ENCODE measurements at places on chromosomes 1 and 21.

DNA sequence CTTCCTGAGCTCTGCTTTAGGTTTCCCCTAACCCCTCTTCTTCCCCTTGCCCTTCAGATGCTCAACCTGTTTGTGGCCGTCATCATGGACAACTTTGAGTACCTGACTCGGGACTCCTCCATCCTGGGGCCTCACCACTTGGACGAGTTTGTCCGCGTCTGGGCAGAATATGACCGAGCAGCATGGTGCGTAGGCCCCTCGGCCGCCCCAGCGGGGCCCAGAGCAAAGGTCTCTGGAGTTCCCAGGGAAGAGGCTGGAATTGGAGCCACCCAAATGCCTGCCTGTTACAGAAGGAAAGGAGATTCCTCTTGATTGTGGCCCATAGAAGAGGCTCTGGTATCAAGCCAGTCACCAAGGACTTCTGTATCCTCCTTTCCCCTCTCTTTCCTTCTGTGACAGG is 285.5 kb downstream of the ZNF648 start:
- DNase-seq = no peak

DNA sequence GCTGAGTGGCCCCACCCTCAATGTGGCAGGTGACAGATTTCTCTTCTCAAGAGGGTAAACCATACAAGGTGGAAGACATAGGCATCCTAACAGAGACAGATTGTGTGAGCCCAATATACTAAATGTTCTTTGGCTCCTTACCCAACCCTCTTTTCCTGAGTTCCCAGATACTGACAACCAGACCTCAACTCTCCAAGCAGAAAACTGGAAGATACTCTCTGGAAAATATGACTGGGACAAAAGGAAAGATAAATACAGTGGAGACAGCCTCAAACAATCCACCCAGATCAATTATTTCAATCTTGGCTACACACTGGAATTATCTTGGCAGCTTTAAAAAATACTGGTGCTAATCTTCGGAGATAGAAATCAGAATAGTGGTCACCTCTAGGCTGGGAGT is 6.5 kb downstream of the EVI5 start:
- DNase-seq = no peak

- DNase-seq = no peak
Measured at GRCh38 chr1:197659171-197659570, 116.1 kb downstream of the DENND1B start.

- DNase-seq = no peak
Measured at GRCh38 chr21:28393279-28393678, 599.4 kb downstream of the LTN1 start.

GRCh38 chr1:242412921-242413320 is 111.6 kb downstream of the PLD5 start:
- DNase-seq = no peak

- no peak for DNase-seq
Measured at GRCh38 chr1:110235181-110235833, 25.2 kb downstream of the KCNC4 start.

DNA sequence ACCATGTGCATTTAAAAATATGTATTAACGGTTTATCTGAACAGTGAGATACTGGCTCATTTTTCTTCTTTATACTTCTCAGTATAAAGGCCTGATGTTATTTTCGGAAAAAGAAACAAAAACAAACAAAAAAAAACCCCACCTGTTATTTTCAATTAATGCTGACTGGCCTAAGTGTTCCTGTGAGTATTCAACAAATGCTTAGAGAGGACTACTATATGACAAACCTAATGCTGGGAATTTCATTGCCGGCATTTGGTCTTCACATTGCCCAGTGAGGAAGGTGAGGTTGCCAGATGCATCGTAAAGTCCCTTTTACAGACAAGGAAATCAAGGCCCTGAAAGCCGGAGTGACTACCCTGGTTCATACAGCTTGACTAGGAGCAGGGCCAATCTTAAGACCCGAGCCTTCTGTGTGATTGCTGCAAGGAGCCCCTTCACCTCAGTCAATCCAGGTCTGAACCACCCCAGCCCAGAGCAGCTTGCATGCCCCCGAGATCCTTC is 599 bp downstream of the MRPL24 start:
- no peak for DNase-seq

DNA sequence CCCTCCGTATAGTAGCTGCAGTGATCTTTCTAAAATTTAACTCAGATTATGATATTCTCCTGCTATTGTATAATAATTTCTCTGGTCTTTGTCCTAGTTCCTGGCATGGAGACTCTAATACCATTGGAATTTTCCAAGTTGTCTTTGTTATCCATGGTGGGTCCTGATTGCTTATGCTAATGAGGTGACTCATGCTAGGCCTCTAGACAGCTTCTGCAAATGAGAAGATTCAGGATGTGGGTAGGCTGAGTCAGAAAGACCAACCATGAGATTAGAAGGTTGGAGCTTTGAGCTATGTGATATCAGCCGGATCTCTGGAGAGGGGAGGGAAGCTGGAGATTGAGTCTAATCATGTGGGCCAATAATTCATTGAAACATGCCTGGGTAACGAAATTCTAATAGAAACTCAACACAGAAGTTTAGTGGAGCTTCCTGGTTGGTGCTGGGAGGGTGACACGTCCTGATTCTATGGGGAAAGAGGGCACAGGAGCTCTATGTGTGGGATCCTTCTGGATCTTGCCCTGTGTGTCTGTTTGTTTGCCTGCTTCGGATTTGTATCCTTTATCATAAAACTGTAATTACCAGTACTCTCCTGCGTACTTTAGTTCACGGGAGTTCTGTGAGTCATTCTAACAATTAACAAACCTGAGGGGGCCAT is 73.2 kb upstream of the CNIH3 start:
- peak; percentile 100 for DNase-seq

DNA sequence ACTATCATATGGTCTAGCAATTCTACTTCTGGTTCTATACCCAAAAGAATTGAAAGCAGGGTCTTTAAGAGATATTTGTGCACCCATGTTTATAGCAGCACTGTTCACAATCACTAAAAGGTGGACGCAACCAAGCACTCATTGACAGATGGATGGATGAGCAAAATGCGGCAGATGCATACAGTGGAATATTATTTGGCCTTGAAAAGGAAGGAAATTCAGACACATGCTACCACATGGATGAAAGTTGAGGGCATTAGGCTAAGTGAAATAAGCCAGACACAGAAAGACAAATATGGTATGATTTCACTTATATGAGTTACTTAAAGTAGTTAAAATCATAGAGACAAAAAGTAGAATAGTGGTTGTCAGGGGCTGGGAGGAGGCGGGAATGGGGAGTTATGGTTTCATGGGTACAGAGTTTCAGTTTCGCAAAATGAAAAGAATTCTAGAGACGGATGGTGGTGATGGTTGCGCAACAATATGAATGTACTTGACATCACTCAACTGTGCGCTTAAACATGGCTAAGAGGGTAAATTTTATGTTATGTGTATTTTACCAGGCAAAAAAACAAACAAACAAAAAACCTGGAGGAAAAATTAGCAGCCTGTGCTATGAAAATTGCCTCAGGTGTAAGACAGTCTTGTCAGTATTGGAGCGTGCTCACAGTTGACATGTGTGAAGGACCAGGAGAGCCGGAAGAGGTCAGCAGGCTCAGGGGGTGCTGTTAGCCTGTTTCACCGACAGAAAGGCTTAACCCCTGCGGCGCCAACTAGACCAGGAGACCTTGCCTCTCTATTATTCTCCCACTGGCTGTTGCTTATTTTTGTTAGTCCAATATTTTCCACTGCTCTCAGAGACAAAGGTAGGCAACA is 26.5 kb downstream of the CD247 start:
- DNase-seq = no peak

DNA sequence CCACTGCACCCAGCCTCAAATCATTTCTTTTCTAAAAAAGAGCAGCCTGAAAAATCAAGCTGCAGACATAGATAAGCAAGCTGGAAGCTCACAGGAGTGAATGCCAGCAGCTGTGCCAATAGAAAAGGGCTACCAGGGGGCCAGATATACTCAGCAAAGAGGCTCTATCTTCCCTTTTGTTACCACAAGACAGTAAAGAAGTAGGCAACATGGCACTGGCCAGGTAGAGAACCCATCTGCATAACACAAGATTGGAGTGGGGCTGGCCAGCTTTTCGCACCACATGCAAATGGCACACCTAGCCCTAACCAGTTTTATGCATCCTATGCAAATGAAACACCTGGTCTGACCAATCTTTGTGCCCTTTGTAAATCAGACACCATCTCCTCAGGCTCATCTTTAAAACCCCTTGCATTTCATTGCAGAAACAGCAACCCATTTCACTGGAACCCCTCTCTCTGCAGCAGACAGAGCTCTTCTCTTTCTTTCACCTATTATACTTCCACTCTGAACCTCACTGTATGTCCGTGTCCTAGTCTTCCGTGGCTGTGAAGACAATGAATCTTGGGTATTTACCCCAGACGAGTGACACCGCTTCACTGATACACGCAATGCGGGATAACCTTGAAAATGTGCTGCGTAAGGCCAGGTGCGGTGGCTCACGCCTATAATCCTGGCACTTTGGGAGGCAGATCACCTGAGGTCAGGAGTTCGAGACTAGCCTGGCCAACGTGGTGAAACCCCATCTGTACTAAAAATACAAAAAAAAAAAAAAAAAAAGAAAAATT is 15.1 kb downstream of the CASP9 start:
- no peak for DNase-seq

GRCh38 chr1:238484121-238484520 is 593.4 kb upstream of the ZP4 start:
- peak; percentile 28 for DNase-seq

- no peak for DNase-seq
Measured at GRCh38 chr1:196181594-196181878, 426.7 kb downstream of the KCNT2 start.

Data from ELR (cell line).